ENCODE measurements at places on chromosomes 2 and 18.

- no peak for DNase-seq
Measured at GRCh38 chr2:23791030-23791429, 135.9 kb downstream of the ATAD2B start.

GRCh38 chr18:64240316-64240715 lies 91.4 kb upstream of the LINC00305 start:
- no peak for DNase-seq

DNA sequence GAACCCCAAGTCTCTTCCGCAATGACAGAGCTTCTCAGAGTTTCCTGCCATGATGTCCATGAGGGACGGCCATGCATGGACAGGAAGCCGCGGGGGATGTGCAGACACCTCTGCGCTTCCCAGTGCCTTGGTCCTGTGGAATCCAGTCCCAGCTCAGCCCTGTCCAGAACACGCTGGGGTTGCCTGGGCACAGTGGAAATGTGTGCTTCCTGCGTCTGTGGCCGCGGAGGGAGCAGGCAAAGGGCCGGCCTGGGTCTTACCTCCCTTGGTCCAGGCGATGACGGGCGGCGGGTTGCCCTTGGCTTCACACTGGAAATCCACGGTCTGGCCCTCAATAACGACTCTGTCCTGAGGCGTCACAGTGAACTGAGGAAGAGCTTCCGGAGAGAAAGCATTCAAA lies 79.6 kb downstream of the PXDN start:
- DNase-seq: no peak

- DNase-seq: no peak
Measured at GRCh38 chr2:86275384-86275799, 62.0 kb downstream of the REEP1 start.

GRCh38 chr2:237508361-237508760 lies 21.3 kb downstream of the MLPH start:
- DNase-seq: no peak

GRCh38 chr2:200679535-200679934 lies 93.7 kb downstream of the AOX1 start:
- DNase-seq: no peak

GRCh38 chr2:54672590-54673456 lies 50.6 kb upstream of the EML6 start:
- DNase-seq: peak; percentile 93

DNA sequence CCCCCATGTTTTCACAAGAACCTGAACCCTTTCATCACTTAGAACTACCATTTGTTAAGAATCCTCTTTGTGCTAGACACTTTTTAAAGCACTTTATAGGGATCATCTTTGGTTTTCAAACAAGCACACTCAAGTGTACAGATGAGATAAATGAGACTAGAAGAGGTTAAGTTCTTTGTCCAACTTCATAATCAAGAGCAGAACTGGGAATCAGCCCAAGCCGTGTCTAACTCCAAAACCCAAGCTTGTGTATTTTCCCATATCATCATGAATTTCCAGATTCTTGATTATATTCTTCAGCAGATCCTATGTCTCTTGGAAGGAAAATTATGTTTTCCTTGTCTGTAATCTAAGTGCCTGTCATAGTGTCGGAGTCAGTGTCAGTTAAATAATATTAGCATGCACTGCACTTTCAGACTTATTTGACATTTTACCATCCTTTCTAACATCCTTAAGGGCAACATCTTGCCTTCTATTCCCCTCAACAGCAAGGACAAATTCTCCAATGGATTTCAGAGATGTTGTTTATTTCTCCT lies 123.0 kb upstream of the SETBP1 start:
- DNase-seq: no peak

DNA sequence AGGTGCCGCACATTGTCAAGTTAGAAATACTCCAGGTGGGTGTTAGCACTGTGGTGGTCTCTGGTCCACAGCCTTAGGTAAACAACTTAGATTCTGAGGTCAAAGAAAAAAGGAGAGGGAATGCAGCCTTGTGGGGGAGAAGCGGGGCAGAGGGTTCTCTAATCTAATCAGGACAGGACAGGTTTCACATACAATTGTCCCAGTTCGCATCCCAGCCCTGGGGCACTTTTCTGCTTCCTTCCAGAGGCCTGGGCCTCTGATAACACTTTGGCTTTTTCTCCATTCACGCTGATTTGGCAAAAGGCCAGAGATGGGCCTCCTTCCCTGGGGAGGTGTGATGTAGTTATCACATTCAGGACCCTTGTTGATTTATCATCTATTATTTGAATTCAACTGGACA lies 32.5 kb downstream of the SLC1A4 start:
- DNase-seq: no peak

- no peak for DNase-seq
Measured at GRCh38 chr18:70181015-70181414, 24.5 kb downstream of the RTTN start.

DNA sequence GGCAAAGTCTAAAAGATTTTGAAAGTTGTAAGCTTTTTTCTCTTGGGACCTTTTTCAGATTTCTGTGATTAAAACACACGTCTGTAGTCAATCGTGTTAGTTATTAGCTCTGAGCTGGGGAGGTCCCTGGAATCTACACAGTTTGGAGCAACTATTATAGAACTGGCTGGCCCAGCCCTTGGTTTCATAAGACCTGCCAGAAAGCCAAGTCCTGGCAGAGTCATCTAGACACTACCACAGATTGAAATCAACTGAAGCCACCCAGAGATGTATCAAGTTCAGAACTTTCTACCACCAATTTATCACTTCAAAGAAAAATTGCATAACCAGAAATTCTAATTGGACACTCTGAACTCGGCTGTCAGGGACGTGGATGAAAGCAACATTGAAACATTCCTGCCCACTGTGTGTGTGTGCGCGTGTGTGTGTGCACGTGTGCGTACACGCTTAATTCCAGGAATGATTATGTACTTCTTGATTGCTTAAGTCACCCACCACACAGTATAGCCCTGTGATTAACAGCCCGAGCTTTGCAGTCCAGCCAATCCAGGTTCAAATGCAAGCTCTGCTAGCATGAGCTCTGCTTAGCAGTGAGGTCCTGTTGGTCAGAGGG lies 126.3 kb downstream of the TPGS2 start:
- DNase-seq: peak; percentile 2

- no peak for DNase-seq
Measured at GRCh38 chr2:206423147-206423546, 20.2 kb upstream of the ADAM23 start.

Data from MV-4-11 (cell line).